Hippocampal formation (tissue), 2 donors: ENCODE measurements at places on chromosomes 12 and 14.
A peak's percentile ranks its signal among the peaks of the same experiment; 100 is the strongest.

DNA sequence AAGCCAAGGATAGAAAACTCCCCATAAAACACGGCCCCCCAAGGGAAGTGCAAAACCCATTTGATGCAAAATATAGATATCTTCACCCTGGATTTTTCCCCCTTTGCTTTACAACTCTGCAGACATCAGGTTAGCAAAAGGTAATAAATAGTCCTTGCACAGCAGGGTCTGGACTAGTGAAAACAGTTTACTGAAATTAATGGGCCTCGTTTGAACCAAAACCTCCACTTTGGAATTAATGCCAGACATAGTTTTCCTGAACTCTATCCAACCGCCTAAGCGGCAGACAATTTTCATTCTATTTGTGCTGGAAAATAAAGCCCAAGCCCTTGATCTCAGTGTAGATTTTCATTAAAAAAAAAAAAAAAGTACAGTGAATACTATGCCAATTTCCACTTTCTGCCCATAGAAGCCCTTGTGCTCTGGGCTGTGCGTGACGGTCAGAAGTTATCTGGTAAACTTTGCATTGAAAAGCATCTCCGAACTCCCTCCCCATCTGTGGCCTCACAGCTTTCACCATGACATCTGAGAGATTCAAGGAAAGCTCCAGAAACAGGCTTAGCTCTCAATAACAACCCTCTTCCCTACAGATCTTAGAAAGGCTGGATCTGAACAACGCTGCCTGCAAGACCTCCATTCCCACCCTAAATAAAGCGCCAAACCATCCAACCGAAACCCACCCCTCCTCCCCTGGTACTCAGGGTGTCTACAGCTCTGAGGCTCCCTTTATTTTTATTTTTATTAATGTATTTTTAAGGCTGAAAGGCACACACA, 11.0 kb upstream of the IRF2BPL start:
- no peak for DNase-seq

DNA sequence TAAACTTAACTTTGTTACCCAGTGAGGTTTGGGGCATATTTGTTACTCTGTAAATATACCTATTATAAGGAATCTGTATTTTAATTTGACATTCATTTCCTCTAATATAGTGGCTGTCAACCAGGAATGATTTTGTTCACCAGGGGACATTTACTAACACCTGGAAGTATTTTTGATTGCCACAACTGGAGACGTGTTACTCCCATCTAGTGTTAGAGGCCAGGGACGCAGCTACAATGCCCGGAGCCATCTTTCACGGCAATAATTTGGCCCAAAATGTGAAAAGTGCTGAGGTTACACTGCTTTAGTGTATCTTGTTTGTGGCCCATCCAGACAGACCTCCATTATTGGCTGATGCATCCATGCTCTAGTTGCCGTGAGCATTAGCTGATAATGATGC, 881.3 kb upstream of the ATXN7L3B start:
- no peak for DNase-seq

- no peak for DNase-seq
Observed at GRCh38 chr14:74507840-74508239, 14.3 kb downstream of the ISCA2 start.

DNA sequence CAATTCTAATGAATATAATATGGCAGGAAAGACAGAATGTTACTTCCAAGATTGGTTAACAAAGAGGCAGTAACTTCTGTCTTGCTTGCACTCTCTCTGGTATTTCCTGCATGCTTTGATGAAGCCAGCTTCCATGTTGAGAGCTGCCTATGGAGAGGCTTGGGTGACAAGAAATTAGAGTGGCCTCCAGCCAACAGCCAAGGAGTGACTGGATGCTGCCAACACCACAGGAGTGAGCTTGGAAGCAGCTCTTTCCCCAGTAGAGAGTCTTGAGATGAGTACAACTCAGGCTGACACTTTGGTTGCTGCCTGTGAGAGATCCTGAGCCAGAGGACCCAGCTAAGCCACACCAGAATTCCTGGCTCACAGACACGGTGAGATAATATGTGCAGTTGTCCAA, 183.1 kb downstream of the RMST start:
- DNase-seq, result no peak

DNA sequence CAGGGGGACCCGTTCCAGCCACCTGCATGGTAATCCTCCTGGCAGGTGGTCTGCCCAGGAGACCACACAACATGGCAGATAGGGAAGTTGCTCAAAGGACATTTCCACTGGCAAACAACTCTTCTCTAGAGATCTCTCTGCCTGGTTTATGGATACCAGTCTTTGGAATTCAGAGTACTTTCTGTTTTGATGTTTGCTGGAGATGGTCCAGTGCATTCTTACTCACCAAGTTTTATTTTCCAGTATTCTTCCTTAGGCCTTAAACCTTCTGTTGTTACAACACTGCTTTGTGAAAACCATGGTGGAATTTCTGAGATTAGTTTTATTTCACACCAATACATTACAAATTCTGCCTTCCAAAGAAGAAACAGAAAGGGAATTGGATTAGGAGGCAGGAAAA, 428.3 kb downstream of the FUT8 start:
- DNase-seq, result no peak

DNA sequence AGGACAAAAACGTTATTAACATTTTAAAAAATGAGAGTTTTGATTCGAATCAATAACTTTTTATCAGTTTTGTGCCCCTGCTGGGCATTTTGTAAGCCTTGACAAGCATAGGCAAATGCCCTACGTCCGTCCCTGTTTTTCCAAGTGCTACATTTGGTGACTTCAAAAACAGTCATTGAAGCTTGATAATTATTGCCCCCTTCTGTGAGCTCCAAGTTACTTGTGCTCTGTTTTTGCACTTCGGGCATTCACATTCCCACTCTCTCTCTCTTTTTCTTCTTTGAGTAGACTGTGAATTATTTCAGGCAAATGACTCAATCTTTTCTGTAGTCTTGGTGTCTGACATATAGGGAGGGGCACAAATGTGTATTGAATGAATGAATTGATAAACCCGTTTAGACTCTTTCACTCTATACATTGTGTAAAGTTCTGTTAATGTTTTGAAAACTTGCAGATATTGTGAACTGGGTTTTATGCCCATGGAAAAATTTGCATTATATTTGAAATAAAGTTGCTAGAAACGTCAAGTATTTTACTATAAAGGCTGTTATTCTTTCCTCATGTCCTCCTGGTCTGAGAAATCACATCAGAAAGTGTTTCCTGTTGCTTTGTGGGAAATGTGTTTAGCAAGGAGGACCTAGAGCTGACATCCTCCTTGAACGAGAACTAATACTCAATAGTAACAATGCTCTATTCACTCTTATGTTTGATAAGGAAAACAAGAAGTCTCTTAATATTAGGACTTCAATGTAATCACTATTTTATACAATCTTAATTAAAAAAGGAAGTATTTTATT, 1.4 kb downstream of the APAF1 start:
- DNase-seq, result peak; percentile 5

GRCh38 chr14:34252227-34252626, 209.8 kb downstream of the SPTSSA start:
- DNase-seq, result no peak

DNA sequence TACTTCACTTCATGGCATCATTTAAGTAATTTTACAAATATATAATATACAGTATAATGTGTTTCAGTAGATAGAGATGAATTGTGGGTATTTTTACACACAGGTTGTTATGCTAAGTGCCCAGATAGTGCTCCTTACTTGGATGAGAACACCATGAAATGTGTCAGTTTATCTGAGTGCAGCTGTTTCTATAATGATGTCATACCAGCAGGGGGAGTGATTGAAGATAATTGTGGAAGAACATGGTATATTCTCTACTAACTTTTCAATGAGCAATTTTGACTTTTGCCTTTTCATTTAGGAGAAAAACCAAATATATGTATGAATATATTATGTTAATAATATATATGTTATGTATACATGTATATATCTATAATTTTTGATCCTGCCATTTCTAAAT, 221.6 kb downstream of the LRRK2 start:
- no peak for DNase-seq

DNA sequence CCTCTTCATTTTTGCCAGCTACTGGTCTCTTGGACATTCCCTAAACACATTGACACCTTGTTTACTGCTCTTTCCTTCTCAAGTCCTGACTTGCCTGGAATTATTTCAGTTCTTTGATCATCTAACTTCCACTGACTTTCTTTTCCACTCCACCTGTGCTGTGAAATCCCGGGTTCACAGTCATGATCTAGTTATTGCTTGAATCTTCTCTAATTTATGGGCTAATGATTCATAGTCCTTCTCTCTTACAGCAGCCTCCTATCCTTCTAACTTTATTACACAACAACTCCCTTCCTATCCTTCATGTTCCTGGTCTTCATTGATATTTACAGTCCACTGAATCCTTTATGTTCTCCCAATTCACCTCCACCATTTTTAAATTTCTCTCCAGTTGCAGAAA, 260.1 kb downstream of the C12orf75 start:
- no peak for DNase-seq
